ENCODE measurements at places on chromosomes 7 and 10.
A peak's percentile ranks its signal among the peaks of the same experiment; 100 is the strongest.

DNA sequence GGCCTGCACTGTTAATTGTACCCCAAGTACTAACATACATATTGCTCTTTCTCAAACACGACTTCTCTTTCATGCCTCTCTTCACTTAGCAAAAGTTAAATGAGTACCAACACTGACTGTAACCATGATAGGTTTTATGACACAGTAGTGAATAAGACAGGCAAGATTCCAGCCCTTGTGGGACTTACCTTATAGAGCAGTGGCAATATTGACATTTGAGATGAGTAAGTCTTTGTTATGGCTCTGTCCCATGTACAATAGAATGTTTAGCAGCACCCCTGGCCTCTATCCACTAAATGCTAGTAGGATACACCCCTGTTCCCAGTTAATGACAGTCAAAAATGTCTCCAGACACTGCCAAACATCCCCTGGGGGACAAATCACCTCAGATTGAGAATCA is 11.9 kb upstream of the COL1A2 start:
- DNase-seq, result no peak

DNA sequence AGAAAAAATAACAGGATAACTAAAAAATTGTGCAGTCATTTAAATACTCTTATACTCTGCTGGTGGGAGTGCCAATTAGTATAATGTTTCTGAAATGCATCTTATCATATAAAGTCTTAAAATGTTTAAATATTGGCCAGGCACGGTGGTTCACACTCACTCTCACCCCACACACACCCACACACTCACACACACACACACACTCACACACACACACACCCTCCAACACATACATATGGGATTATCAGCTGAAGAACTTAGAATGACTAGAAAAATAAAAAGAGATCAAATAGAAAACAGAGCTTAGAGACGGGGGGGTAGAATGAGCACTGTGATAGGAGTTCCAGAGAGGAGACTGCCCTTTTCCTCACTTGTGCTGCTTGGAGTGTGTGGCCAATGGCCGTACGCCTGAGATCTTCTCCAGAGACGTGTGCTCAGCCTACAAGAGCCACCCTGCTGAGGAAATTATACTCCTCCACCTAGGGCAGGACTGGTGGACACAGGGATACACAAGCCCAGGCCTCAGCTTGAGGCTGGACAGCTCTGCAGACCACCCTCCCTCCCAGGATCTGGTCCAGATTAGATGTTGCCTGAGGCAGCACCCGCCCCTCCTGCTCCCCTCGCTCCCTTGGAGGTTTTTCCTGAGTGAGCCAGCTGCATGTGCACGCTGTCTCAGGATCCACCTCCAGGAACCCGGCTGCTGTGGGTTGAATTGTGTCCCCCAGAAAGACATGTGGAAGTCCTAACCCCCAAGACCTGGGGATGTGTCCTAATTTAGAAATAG is 26.5 kb upstream of the PRKAG2 start:
- DNase-seq, result no peak

- peak; percentile 29 for DNase-seq
These were observed 142.1 kb downstream of the PHTF2 start for GRCh38 chr7:77940647-77941046.

DNA sequence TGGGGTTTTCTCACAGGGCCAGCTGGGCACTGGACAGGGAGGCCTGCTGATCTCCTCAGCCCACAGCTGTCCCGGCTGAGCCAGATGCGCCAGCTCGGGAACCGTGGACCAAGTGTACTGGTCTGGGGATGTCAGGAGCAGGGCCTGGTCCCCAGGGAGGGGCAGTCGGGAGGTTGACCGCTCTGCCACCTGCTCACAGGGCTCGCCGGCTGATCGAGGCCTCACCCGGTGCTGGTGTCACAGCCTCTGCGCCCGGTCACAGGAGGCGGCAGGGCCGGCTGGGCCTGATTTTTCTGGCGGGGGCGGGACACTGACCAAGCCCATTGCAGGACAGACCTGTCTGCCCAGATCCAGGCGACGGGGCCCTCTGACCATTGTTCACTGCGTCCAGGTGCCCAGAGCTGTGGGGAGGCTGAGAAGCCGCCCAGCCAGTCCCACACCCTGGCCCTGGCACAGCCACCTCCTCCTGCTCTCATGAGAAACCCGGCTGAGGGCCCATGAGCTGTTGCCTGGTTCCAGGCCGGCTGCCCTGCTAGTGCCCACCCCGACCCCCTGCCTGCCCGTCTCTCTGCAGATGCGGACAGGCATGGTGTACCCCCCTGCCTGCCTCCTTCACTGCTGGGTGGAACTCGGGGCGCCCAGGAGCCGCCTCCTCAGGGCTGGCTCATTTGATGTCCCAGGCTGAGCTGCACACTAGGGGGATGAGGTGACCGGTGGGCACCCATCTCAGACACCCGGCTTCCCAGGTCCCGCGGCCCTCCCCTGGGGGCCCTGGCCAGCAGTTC is 3.0 kb upstream of the TMEM184A start:
- DNase-seq, result no peak

GRCh38 chr10:62457598-62457997 is 83.4 kb downstream of the ZNF365 start:
- no peak for DNase-seq

- no peak for DNase-seq
These were observed 325.5 kb downstream of the GRID1 start for GRCh38 chr10:86041116-86041515.

GRCh38 chr10:106563384-106563783 is 601.1 kb downstream of the SORCS1 start:
- no peak for DNase-seq

DNA sequence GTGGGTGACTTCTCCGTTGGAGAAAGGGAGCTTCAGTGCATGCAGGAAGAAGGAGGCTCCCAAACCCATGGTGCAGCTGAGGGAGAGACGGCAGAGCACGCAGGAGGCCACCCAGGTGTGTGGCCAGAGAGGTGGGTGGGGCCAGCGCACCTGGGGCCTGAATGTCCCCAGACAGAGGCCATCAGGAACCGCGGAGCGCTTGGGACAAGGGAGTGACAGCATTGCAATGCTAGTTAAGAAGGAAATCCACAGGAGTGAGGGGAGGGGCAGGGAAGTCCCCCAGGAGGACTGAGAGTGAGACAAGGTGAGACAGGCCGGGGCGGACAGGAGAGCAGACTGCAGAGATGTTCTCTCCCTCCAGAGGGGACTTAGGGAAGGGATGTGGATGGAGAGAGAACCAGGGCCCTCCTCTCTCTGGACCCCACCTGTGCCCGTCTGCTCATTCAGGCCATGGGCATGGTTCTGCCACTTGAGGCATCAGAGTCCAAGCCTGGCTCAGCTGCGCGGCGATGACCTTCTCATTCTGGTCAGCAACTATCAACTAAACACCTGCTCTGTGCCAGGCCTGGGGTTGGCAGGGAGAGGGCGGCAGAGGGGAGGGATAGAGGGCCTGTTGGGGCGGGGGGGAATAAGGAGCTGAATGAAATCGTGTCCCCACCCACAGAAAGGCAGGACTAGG is 69.4 kb upstream of the COL13A1 start:
- no peak for DNase-seq

DNA sequence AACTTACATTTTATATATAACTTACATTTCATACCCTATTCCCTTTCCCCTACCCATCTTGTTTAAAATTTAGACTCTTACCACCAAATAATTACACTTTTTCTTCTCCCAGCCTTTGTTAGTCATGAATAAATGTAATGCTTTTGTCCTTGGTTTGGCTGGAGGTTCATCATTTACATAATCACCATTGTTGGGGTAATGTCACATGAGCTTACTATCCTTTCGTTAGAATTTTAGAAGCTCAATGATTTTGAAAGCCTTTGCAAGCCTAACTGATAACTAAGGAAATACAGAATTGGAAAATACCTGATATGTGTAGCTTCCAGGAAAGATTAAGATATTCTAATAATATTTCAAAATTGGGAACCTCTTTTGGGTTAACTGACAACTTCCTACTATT is 171.7 kb downstream of the PLXDC2 start:
- DNase-seq, result peak; percentile 76

GRCh38 chr10:23293145-23293724 is 51.4 kb downstream of the C10orf67 start:
- DNase-seq, result peak; percentile 62

DNA sequence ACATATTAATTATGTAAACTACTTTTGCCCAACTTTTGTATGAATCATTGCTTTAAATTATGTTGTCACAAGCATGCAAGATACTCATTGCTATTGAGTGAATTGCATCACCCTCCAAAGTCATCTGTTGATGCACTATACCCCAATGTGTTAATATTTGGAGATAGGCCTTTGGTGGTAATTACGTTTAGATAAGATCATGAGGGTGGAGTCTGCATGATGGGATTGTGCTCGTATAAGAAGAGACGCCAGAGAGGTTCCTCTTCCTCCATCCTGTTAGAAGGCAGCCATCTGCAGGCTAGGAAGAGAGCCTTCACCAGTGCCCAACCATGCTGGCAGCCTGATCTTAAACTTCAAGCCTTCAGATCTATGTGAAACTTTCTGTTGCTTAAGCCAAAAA is 95.3 kb upstream of the MAGI2 start:
- DNase-seq, result peak; percentile 63

DNA sequence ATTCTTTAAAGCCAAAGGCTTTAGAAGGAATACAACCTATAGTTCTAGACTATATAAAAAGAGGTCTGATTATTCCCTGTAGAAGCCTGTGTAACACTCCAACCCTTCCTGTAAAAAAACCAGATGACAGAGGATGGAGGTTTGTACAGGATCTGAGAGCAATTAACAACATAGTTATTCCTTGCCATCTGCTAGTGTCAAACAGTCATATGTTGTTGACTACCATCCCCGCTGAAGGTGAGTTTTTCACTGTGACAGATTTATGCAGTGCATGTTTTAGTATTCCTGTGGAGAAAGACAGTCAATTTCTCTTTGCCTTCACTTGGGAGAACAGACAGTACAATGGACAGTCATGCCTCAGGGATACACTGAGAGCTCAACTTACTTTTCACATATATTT is 19.0 kb upstream of the SLC26A4 start:
- DNase-seq, result no peak

GRCh38 chr10:21702633-21703111 is 168.6 kb downstream of the MLLT10 start:
- DNase-seq, result no peak

- DNase-seq, result no peak
These were observed 31.9 kb downstream of the RBM20 start for GRCh38 chr10:110676016-110676415.

DNA sequence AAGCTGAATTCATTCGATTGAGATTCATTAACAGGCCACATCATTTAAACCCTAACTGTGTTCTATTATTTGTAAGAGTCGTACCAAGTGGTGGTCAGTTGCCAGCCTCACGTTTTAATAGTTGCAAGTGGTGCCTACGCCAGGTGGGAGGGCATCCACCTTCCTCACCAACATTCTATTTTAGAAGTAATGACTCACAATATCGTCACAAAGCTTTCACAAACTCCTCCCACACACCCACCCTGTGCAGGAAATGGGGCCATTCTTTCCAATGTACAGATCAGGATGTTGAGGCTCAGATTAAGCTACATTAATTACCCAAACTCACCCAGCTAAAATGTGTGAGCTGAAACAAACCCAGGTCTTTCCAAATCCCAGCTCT is 77.3 kb upstream of the SAMD8 start:
- DNase-seq, result no peak

- no peak for DNase-seq
These were observed 27.9 kb upstream of the WNT16 start for GRCh38 chr7:121300685-121301420.

DNA sequence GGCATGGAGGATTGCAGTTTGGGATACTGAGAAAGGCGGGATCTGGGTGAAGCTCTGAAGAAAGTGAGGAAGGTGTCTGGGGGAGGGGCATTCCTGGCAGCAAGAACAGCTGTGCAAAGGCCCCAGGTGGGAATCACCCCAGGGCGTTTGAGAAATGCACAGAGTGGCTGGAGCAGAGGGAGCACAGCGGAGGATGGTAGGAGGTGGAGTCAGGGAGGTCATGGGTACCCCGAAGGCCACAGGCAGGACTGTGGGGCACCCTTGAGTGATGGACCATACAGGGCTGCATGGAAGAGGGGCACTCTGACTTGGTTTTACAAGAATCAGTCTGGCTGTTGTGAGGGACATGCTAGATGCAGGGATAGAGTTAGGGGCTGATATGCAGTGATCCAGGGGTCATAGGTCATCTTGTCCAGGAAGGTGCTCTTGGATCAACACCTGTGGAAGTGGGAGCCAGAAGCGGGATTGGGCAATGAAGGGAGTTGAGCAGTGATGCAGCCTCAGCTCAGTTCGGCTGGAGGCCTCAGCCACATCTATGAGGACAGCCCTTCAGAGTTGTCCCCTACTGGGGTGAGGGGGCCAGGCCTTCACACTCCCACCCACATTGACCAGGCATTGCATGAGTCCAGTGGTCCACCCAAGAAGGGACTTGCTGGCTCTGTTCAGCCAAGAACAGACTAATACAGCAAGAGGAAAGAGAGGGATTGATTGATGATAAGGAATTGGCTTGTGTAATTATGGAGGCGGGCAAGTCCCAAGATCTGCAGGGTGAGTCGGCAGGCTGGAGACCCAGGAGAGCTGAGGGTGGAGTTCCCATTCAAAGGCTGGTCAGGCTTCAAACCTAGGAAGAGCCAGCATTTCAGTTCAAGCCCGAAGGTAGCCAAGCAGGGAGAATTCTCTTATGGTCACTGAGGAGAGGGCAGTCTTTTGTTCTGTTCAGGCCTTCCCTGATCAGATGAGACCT is 48.7 kb downstream of the TSPAN15 start:
- DNase-seq, result no peak

DNA sequence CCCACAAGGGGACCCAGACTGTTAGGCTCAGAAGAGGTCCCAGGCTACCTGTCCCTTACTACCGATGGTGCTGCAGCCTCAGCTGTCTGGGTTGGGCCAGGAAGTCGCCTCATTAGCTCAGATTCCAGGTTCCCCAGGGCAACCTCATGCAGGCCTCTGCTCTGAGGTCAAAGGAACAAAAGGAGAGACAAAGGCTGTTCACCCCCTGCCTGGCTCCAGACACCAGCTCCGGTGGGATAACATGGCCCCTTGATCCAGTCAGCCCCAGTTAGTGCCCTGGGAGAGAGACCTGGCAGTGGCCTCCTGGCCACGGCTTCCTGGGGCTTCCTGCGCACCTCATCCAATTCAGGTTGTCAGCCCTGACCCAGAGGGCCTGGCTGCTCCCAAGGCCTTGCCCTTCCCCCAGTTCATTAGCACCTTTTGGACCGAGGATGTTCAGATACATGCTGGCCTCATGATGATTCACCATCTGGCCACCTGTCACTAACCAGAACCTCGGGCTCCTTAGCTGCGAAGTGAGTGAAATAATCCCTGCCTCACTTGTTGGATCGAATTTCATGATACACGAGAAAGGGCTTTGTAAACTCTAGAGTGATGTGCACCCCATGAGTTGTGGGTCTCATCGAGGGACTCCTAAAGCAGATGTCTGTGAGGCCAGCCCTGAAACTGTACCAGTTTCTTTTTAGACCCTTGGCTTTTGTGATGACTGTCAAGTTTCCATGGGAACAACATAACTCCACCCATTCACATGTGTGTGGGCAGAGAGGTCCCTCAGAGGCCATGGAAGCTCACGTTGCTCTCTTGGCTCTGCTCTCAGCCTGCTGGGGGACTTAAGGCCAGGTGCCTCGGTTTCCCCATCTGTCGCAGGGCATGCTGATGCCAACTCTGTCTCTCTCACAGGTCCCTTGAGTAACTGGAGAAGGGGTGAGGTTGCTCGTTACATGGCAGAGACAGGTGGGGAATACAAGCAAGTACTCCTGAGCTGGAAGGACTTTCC is 79.5 kb upstream of the PCBD1 start:
- no peak for DNase-seq

GRCh38 chr10:110993024-110993693 is 73.8 kb downstream of the SHOC2 start:
- no peak for DNase-seq

Data from globus pallidus (tissue), 1 donor.